ENCODE measurements at places on chromosomes 5 and 9.

DNA sequence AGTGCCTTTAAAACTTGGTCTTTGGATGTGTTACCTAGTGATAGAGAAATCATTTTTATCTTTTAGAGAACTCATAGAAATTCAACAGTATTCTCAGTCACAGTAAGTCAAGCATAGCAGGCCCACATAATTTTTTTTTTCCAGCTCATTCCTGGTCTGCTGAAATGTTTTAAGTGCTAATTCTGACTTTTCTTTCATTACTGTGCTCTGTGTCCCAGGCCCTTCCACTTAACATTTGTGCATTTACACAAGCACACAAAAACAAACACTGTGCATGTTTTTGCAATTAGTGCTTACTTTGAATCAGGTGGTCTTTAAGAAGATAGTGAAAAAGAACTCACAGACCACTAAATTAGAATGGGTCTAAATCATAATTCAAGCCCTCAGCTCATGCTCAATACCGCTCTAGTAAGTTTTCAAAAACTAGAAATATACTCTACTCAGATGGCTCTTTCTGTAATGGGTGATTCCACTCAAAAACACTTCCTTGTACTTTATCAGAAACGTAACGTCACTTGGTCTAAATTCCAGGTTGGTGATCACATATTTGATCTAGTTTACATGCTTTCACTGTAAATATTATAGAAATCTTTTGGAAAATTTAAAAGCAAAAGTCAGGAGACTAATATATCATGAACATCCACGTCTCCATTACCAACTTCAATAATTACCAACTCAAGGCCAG is 107.8 kb downstream of the PCSK5 start:
- no peak for DNase-seq

GRCh38 chr9:76904661-76905457 is 1.1 kb downstream of the PRUNE2 start:
- DNase-seq: no peak

DNA sequence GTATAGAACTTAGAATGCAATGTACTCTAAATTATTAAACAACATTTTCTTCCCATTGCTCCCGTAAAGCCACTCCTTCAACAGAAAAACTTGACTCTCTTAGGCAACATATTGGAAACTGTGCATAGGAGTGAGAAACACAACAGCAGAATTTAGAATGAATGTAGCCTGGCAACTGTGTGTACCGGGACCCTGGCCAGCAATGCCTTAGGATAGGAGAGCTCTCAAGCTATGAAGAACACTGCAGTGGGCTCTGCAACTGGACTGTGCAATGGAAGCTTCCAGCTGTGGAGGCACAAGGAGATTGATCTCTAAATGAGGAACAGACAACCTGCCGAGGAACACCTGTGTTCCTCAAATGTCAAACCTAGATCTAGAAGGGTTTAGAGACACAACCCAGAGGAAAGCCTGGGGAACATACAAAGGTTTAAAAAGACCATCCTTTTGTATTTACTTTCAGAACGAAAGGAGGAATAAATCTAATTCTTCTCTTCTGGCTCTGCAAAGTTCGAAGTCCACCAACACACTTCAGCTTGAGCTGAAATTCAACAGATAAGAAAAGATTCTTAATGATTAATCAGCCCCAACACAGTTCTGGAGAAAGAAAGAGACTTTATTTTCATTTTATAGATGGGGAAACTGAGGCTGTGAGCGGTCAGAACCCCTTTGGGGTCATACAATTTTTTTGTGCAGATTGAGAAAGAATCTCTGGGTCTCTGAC is 51.5 kb upstream of the ARL15 start:
- DNase-seq: no peak

- no peak for DNase-seq
These were observed 57.5 kb upstream of the IQGAP2 start for GRCh38 chr5:76345582-76345981.

GRCh38 chr9:14136646-14137370 is 177.1 kb downstream of the NFIB start:
- no peak for DNase-seq

DNA sequence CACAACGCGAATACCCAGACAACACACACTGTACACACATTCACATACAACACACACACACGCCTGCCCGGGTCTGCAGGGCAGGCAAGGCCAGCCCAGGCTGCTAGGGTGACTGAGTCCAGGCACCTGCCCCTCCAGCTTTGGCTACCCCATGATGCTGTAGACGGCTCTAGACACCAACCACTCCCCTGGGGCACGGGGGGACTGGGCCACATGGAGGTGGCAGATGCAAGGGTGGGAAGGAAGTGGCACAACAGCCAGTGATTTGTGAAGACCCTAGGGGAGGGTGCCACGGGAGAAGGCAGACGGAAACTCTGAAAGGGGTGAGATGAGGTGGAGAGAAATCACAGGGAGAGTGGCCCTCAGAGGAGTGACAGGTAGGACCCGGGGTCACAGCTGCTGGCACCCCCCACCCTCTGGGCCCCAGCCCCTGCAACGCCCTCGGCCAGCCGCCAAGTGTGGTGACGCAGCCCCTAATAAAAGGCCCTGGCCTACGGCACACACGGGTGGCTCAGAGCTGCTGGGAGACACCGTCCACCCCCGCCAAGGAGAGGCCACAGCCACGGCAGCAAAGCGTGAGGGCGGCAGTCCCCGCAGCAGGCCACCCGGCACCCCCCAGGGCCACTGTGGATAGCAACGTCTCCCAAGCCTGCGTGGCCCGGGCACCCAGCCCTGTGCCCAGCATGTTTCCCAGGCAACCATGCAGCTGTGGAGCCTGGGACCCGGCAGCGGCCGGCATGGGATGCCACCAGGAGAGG is 6.6 kb upstream of the CCDC187 start:
- no peak for DNase-seq

GRCh38 chr9:106075960-106076327 is 381.6 kb downstream of the TMEM38B start:
- no peak for DNase-seq

DNA sequence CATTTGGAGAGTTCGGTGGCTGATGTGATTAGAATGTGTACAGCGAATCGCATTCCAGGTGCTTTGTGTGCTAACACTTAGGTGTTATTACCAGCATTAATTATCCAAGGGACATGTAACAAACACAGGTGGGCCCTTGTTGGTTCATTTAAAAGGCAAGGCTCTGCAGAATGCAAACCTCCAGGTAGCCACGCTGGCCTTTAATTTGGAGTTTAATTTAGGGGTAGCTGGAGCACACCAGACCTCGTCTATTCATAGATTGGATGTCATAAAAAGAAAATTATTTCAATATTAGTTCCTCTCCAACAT is 191.1 kb downstream of the MAT2B start:
- no peak for DNase-seq

DNA sequence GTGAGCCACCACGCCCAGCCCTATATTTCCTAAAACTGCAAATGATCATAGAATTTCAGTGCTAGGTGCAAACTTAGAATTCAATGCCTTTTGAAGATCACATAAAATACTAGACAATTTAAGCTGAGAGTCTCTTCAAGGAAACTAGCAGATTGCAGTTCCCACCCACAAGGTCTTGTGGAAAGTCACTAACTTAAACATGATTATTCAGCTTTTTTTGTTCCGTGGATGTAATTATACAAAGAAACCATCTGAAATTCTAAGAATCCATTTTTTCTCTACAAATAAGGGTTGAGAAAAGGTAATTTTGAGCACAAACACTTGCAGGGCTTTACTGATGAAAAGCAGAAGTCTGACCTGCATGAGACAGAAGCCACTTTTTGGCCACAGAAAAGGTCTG is 4.5 kb upstream of the LHFPL2 start:
- no peak for DNase-seq

DNA sequence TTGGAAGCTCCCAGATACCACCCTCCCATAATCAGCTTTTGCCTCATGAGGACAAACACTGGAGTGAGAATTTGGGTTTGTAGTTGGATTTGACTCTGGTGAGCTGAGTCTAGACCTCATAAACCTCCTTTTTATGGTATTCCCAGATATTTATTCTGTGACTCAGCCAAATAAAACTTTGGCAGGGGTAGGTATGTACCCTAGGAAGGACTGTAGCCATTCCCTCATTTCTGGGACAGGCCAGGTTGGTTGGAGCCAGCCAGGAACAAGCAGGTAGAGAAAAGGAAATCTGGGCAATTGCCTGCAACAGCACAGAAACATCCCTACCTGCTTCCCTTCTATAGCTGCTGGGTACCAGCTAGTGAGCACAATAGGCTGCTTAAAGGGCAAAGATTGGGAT is 19.4 kb downstream of the ENHO start:
- DNase-seq: no peak

- no peak for DNase-seq
These were observed 20.0 kb upstream of the NPM1 start for GRCh38 chr5:171367424-171368370.

DNA sequence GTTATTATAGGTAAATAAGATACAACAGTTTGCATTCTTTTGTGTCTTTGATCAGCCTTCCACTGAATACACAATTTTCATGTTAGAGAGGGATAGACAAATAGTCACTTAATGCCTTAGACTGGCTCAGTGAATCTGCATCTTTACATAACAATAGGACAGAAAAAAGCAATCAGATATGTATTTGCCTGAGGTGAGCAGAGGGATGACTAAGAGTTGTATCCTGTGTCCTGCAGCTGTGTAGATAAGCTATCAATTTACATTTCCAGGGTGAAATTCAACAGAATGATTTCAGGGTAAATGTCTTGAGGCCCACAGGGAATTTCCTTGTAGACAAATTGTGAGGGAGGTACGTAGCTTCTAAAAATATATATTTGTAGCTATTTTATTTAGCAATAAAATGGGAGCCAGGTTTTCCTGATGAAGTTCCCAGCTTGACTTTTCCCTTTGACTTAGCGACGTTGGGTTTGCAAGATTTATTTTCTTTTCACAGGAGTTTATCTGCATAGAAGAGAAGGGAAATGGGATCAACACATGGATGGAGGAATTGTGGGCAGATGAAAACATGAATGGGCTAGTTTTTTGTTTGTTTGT is 586.1 kb upstream of the CDH6 start:
- no peak for DNase-seq

DNA sequence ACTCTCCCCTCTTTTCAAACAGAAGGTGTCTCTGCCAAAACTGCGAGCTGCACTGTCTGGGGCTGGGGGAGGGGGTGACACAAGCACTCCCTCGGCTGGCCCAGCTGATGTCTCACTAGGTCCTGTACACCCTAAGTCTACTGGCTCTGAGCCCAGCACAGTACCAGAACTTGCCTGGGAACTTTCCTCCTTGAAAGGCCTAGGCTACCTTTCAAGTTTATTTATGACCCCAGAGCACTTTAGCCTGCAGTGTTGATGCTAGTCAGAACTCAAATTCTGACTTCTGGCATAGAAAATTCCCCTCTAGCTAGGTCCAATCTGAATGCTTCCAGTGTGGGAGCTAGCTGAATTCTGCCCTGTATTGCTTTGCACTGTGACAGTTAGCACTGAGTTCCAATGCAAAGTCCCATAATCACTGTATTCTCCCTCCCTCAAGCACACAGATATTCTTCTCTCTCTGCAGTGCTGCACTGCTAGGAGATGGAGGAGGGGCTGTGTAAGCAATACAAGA is 10.5 kb downstream of the LURAP1L start:
- no peak for DNase-seq

DNA sequence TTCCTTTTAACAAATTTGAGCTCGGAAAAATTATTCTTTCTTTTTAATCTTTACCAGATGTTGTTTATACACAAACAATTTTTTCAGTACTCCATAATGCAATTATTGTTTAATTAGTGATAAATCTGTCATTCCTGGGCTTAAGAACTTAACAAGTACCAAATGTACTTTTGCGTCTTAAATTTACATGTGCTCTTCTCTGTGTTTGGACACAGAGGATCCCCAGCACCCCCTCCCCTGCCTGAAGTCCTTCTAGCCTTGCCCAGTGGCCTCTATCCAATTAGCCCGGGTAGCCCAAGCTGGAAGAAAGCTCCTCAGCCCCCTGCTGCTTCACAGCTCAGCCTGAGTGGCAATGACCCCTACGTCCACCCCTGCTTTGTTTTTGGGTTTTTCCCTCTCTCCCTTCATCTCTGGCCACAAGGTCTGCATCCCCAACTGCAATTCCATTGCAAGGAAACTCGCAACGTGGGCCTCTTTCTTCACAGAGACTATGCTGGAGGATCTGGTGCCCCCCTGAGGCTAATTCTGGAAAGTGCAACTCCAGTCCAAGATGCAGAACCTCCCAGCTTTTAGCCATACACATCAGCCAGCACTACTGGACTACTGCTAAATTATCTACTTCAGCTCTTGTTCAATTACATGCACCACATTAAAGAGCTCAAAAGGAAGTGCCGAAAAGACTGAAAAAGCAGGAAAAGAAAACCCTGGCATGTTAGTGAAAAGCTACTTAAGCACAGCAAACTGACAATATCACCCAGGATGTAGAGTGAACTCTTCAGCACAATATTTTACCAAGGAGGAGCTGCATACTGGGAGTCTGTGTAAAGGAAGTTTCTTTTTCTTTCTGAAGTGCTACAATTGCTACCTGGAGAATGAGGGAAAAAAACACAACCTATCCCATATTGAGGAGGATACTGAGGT is 186.2 kb downstream of the FANCC start:
- DNase-seq: peak; percentile 43

DNA sequence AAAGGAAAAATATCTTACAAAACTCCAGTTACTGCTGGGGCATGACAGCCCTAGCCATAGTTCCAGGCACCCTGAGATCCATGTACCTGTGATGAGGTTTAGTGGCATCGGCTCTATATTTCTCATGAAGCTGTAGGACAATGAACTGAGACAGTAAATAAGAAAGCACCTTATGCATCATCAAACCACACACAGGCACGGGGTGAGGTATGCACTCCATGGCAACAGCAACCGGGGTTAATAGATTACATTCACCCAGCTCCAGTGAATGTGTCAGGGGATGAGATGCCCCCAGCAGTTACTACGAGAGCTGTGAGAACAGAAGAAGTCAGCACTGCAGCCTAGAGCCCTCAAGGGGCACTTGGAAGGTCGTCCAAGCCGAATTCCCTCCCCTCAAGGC is 162.0 kb upstream of the S1PR3 start:
- no peak for DNase-seq

DNA sequence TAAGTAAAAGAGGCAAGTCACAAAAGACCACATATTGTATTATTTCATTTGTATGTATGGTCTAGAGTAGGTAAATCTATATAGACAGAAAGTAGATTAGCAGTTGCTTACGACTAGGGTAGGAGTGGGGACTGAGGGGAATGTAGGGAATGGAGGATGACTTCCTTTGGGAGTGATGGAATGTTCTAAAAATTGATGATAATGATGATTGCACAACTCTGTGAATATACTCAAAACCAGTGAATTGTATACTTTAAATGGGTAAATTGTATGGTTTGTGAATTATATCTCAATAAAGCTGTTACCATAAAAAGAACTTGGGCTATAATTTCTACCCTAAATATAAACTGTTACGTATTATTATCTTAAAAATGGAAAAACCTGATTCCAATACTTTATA is 35.0 kb downstream of the ADAMTS6 start:
- DNase-seq: no peak

All from CD4-positive, alpha-beta T cell treated with Interleukin-17A for 1 hour (primary cell).